ENCODE measurements at places on chromosomes 2 and 18. TPM values are rescaled to one million over a fixed set of nuclear protein-coding genes. Genes with fewer than 3 reads are reported as not detected.

The C18orf54 gene
- total RNA-seq = 6.9 TPM

The FEV gene
- total RNA-seq = not detected

The VWA3B gene
- total RNA-seq = not detected

The FN1 gene
- total RNA-seq = 639 TPM

The DSEL gene
- total RNA-seq = 5.9 TPM

The AKAIN1 gene
- total RNA-seq = not detected

The GKN1 gene
- not detected for total RNA-seq

The KIAA2012 gene
- not detected for total RNA-seq

The TEKT4 gene
- not detected for total RNA-seq

Measured in mammary microvascular endothelial cell (primary cell).